AG10803 (cell line): ENCODE measurements at places on chromosomes 11 and 22.

DNA sequence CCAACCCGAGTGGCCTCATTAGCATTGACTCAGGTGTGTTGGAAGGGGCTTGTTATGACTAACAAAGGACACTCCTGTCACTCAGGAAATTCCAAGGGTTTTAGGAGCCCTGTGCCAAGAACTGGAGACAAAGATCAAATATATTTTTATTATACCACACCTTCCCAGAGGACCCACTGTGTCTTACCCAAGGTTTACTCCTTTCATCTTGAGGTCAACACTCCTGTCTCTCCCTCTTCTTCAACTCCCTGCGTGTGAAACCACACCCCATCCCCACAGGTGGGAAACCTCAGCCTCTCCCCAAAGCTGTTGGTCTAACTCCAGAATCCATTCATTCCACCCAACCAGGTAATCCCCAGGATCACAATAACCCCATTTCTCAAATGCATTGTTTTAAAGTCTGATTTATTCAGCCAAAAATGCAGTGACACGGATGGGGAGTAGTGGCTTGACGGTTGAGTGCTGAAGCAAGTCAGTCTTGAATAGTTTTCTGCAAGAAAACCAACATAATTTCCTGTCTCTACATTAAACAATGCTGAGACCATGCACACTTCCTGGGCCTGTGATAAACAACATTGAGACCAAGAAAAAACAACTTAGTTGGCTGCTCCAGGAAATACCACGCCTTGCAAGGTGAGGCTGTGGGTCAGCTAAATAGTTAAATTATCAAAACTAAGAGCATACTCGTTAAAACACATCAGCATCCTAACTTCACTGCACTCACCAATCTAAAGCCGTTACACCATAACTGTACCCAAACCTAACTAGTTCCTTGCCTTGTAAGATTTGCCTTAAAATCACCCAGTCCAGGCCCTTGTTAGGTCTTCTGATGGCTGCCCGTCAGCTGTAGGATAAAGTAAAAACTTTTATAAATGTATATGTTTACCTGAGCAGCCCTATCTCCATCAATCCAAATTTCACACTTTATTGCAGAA, 38.5 kb upstream of the SPON1 start:
- DNase-seq, result no peak

GRCh38 chr11:36300650-36301049, 4.6 kb downstream of the PRR5L start:
- DNase-seq, result peak; percentile 57

DNA sequence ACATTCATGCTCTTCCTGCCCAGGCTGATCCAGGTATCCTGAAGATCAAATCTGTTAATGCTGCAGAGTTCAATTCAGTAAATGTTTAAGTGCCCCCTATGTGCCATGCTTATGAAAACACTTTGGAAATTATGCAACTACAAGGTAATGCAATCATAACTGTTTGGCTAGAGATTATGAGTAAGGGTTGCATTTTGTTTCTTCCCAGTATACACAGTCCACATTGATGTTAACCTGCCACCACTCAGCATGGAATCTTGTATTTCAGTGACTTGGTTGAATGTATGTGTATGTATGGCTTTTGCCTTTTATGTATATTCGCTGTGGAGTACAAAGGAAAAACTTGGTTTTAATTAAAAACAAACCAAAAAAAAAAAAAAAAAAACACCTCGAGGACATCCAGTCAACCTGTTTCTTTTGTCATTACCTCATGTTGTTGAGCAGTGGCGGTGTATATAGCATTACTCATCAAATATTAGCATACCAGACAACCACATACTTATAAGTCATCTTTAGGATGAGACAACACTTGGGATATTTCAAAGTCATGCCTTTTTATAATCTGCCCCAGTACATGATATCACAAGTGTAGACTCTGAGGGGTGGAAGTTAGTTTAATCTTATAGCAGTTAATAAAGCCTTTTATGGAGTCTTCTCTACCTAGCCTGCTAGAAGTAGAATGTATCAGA, 86.1 kb upstream of the HORMAD2 start:
- peak; percentile 71 for DNase-seq

DNA sequence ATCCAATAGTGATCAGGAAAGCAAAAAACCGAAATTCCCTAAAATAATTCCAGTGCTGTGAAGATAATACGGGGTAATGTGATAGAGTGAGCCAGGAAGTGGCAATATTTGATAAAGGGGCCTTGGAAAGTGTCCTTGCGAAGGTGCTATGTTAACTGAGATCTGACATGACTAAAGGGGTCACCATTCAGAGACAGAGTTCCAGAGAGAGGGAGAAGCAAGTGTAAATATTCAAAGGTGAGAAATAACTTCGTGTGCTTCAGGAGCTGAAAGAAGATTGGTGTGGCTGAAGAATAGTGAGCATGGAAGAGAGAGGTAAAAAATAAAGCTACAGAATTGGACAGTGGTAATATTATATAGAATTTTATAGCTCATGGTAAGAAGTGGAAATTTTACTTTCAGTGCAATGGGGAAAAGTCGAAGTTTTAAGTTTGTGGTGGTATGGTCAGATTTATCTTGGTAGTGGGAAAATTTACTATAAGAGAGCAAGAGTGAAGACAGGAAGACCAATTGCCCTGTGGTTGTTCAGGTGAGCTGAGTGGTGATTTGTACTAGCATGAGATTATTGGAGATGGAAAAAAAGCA, 164.5 kb downstream of the JRKL start:
- no peak for DNase-seq

- no peak for DNase-seq
These were observed 39.8 kb downstream of the OR6Q1 start for GRCh38 chr11:58070585-58070984.

DNA sequence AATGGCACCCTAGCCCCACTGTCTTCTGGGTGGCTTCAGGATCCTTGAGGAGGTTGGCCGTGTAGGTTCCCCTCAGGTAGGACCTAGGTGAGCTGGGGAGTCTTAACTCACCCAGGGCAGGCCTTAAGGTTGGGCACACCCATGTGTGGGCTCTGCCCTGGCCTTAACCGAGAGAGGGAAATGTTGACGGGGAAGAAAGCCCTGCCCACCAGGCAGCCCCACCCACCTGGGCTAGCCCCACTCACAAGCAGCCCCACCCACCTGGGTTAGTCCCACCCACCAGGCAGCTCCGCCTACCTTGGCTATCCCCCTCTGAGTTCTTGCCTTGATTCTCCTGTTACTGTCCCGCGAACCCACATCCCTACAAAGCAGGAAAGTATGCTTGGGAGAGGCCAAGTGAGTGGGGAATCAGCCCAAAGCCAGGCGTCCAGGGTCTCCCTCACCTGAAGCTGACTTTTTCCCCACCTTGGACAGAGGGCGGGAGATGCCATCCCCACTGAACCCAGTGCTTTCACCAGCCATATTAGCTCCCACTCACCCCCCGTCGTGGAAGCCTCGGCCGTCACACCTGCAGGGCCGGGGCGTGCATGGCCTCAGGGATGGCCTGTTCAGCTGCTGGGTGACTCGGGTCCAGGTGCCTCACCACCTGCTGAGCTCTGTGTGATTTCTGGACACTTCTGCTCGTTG, at the start of gene MYEOV:
TSS of gene MYEOV (plus strand) at position 337 of the 687 bp plus-strand sequence. CDS start 1,200 bp downstream, outside the sequence.
- peak; percentile 31 for DNase-seq

- no peak for DNase-seq
These were observed 100.8 kb upstream of the ASPHD2 start for GRCh38 chr22:26328221-26328620.

GRCh38 chr22:41695211-41695610, 4.1 kb upstream of the MEI1 start:
- peak; percentile 18 for DNase-seq

- no peak for DNase-seq
These were observed 236.8 kb downstream of the BUD13 start for GRCh38 chr11:116535994-116536393.

- DNase-seq, result no peak
These were observed 82.8 kb downstream of the SPATA19 start for GRCh38 chr11:133762538-133762937.

DNA sequence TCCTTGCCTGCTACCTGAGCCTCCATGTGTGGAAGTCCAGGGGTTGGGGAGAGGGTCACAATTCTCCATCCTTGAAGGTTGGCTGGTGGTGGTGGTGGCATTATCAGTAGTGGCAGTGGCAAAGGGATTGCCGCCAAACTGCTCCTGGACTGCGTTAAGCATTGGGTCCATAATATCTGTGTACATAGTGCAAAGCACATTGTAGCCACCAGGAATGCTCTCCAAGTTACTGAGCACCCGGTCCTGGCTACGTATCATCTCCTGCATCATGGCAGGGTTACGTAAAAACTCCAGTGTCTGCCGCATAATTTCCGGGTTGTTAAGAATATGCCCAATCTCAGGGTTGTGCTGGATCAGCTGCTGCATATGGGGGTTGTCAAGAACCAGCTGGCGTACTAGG, 1.2 kb downstream of the UBQLN3 start:
- DNase-seq, result no peak

DNA sequence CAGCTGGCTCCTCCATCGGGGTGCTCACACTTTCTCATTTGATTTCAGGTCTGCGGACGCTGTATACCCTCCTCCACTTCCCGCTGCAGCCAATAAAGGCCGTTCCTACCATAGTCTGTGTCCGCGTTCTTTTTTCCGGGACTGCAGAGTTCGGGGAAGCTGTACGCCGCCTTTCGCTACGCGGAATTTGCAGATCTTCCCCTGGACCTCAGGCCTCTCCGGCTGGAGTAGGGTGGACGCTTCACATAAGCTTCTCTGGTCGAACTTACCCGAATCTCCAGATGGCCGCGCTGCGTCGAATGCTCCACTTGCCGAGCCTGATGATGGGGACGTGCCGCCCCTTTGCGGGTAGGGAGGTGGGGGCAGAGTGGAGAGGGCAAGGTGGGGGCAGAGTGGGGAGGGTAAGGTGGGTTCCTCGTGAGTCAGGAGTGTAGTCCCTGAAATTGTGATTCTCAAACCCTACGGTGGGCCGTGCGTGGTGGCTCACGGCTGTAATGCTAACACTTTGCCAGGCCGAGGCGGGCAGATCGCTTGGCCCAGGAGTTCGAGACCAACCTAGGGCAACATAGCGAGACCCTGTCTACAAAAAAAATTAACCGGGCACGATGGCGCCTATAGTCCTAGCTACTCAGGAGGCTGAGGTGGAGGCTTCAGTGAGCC, 617 bp downstream of the CSKMT start:
- peak; percentile 65 for DNase-seq

- DNase-seq, result no peak
These were observed 274.9 kb upstream of the ZC3H12C start for GRCh38 chr11:109818290-109818689.

DNA sequence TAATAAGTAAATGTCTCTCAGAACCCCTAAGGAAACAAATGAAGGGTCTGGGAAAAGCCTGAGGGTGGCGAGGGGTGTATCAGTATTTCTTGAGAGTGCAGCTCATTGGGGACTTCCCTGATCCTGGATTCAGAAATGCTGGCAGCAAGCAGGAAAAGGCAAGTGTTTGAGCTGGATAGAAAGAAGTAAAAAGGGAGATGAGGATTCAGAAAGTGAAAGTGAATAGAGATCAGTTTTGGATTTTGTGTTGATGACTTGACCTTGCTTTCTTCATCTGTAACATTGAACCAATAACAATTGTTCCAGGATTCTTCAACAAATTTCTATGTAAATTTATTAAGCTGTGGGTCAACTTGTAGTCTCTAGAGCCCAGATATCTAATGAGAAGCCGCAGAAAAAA, 66.9 kb upstream of the CTSC start:
- DNase-seq, result no peak

DNA sequence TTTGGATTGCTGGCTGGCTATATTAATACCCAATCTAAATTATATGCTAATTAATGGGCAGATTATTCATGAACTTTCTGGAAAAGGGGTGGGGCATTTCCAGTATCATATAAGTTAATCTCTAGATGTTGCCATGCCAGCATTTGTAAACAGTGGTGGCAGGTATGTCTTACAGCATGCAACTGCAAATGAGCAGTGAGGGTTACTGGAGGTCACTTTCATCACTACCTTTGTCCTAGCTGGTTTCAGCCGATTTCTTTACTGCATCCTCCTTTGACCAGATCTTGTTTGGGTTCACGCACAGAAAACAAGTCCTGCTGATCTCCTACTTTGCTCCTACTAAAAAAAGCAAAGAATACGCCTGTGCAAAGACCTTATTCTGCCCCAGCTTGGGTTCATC, 89.1 kb upstream of the USP47 start:
- no peak for DNase-seq

DNA sequence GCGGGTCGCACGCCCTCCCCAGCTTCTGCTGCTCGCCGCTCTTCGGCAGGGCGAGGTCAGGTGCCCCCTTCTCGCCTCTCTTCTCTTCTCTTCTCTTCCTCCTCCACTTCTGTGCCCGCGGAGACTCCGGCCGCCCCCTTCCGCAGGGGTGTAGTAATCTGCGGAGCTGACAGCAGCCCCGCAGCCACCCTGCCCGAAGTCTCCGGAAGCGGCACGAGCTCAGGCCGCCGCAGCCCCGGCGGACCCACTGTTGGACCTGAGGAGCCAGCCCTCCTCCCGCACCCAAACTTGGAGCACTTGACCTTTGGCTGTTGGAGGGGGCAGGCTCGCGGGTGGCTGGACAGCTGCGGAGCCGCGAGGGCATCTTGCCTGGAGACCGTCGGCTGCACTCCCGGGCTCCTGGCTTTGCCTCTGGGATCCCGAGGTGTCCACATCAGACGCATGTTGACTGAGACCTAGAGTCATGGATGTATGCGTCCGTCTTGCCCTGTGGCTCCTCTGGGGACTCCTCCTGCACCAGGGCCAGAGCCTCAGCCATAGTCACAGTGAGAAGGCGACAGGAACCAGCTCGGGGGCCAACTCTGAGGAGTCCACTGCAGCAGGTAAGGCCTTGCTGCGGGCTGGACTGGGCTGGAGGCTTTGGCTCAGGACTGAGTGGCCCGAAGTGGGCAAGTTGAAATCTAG, 486 bp downstream of the STIM1 start:
- peak; percentile 23 for DNase-seq

DNA sequence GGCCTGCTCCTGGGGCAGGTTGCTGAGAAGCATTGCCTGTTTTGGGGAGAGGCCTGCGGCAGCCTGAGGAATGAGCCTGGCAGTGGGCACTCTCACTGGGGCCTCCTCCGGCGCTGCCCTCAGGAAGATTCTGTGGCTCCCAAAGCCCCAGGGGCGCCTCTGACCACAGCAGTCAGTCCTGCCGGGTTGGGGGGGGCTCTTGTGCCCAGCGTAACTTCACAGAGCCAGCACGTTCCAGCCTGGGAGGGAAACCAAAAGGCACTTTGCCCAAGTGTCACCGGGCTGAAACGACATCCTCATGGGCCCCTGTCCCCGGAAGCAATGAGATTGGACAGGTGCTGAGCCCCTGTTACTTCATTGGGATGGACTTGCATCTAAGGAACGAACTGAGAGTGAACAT, 4.3 kb upstream of the LRP5 start:
- DNase-seq, result no peak

DNA sequence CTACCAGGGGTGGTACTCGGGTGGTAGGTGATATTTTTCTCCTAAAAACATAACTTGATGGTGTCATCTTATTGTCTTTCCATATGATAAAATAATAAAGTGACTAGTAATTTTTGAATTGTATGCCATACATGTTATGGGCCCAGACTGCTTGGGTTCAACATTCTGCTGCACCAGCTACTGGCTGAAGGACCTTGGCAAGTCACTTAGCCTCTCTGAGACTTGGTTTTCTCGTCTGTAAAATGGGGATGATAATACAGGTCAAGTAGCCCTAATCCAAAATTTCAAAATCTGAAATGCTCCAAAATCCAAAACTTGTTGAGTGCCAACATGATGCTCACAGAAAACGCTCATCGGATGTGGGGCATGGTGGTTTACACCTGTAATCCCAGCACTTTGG, 35.6 kb upstream of the TFIP11 start:
- no peak for DNase-seq

- no peak for DNase-seq
These were observed 251.0 kb upstream of the CCDC90B start for GRCh38 chr11:83537131-83537610.

- no peak for DNase-seq
These were observed 43.4 kb upstream of the GLYAT start for GRCh38 chr11:58775066-58775708.
